Fibroblast of skin of back (primary cell): ENCODE measurements at places on chromosomes 2 and 18.

DNA sequence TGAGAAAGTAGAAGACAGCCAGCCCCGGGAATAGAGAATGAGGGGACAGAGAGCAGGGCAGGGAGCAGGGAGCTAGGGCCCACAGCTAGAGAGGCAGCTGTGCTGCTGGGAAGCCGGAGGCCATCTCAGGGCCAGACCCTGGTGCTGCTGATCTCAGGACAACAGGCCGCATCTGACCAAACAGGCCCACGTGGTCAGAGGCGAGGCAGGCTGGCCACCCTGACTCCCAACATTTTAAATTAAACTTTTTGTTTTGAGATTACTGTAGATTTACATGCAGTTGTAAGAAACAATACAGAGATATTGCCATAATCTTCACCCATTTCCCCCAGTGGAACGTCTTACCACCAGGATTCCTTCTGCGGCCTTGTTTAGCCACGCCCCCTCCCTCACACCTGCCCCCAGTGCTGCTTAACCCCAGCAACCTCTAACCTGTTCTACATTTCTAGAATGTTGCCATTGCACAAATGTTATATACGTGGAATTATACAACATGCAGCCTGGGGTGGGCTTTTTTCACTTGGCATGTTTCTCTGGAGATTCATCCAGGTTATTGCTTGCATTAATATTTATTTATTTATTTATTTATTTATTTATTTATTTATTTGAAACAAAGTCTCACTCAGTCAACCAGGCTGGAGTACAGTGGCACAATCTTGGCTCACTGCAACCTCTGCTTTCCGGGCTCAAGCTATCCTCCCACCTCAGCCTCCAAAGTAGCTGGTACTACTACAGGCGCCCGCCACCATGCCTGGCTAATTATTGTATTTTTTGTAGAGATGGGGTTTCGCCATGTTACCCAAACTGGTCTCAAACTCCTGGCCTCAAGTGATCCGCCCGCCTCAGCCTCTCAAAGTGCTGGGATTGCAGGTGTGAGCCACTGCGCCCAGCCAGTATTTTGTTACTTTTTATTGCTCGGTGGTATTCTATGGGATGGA, 48.6 kb upstream of the GPR17 start:
- no peak for DNase-seq

DNA sequence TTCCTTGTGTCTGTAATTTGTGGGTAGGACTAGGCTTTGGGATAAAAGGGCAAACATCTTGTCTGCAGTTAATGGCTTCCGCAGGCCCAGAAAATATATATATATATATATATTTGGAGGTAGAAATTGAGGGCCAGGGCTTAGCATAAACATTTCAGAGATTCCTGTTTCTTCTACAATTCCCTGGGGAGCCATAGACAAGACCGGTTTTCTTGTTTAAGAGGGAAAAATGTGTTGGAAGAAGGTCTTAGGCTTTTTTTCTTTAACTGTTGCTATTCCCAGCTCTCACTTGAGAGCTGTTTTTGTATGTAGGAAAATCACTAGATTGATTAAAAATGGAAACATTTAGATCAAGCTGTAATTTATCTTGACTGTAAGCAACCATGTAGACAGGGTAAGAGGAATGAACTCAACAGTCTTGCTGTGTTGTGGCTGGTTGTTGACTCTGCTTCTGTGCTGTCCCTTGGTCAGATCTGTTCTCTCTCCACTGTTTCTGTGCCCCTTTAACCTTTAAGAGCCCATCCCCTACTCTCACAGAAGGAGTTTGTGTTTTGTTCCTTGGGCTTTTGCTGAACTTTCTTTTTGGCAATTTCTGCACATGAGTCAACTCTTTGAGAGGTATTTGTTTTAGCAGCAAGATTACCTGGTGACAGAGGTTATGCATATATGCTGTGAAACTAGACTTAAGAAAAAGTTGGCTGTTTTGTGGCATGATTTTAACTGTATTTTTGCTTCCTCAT, 58.3 kb downstream of the EFEMP1 start:
- DNase-seq = peak; percentile 80

DNA sequence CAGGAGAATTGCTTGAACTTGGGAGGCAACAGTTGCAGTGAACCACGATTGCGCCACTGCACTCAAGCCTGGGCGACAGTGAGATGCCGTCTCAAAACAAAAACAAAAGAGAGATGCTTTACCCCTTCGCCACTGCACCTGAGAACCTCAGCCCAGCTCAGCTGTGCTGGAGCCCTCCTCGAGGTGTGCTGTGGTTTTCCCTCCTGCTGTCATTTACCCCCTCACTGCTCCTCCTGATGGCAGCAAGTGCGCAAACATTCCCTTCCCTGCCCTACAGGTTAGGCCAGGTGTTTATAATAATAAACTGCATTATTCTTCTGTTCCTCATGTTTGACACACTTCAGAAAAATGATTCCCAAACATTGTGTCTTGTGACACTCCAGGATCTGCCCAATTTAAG, 8.4 kb downstream of the FBXO36 start:
- no peak for DNase-seq

GRCh38 chr2:171404261-171404660, 29.5 kb downstream of the METTL8 start:
- peak; percentile 93 for DNase-seq
